Hematopoietic multipotent progenitor cell treated with erythropoietin and hydrocortisone succinate and interleukin-3 and kit ligand, for 17 days (in vitro differentiated cells): ENCODE measurements at places on chromosomes 6 and 20.

GRCh38 chr20:15005300-15005986 is 668.0 kb upstream of the FLRT3 start:
- DNase-seq: no peak

- DNase-seq: no peak
Measured at GRCh38 chr20:48682529-48683363, 145.1 kb downstream of the PREX1 start.

DNA sequence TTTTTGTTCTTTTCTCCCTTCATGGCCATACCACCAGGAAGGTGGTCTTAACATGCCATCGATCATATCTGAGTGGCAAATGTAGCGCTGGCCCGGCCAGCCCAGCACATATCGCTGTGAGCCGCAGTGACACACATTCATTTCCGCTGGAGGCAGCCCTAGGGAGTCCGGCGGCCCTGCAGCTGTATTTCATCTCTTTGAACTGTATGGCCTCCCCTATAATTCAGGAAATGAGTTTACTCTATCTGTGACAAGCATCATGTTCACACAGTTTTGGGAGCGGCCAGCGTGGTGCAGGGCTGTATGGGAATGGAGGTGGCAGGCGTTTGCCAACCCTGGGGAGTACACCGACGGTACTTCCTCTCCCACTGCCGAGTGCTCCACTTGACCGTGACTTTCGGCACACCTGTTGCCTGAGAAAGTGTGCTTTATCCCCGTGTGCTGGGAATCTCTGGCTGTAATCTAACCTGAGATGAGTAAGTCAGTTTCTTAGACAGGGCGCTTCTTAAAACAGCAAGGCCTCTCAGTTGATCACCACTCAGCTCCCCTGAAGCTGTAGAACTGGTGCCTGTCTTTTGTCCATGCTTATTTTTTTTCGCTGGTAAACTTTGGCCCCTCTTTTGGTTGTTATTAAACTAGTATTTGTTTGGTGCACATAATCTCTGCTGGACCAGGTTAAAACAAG is 257.1 kb upstream of the TAB2 start:
- DNase-seq: no peak

GRCh38 chr20:50674138-50674825 is 17.1 kb downstream of the RIPOR3 start:
- no peak for DNase-seq

- no peak for DNase-seq
Measured at GRCh38 chr6:31528821-31529328, at the start of gene MCCD1. Gene MCCD1 (plus strand): TSS chr6:31528962. CDS start chr6:31529015, 53 bp downstream.

GRCh38 chr6:17921454-17921853 is 66.0 kb downstream of the KIF13A start:
- no peak for DNase-seq

DNA sequence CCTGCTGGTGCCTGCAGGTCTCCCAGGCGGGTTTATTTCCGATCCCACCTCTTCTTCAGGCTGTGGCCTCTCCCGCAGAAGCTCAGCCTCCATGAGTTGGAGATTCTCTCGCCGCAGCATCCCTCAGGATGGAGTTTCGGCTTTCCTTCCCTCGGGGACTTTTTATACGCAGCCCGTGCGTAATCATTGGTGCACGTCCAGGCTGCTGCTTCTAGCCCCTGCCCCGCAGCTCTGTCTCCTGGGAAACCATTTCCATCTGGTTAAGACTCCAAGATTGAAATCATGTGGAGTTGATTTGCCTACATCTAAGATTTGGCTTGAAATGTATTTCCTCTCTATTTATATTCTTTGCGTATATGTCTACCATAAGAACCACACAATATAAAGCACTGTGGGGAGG is 46.7 kb upstream of the CARMIL1 start:
- DNase-seq: no peak
